ENCODE measurements at places on chromosomes 1 and 21.

DNA sequence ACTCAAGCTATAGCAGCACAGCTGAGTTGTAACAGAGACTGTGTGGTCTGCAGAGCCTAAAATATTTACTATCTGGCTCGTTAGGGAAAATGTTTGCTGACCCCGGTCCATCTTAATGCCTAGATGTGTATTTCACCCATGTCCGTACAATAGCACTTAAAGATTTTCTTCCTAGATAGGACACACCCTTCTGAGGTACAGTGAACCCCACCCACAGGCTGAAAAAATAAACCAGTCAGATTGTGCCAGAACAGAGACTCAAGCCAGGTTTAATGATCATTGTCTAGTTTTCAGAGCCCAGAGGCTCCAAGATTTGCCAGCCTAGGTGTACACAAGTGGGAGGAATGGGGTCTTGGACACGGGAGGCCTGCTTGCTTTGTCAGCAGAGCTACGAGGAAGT is 5.6 kb downstream of the AMIGO1 start:
- no peak for DNase-seq

DNA sequence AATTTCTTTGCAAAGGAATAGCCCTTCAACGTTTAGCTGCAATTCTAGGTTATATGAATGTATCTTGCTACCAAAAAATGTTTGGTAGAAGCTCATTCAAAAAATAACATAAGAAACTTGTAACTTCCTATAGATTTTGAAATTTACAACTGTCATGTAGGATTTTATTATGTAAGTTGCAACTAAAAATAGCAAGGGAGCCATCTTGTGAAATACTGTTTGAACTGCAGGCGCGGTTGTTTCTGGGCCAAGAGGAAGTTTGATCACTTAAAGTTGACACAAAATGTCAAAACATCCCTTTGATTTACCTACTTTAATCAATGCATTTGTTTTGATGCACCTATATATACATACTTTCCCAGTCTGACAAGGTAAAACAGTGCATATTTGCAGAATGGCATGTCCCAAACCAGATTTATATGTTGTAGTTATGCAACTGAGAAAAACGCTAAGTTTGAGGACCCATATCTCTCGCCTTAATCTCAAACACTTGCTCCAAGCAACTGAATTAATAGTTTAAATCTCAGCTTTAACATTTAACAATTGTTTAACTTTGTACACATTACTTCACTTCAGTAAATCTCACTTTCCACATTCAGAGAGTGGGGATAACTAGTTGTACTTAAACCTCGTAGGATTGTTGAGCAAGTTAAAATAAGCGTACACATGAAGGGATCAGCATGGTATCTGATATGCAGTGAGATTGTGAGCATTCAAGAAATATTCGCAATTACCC is 63.9 kb downstream of the KCNK2 start:
- DNase-seq = no peak

GRCh38 chr1:179137617-179138255 is 55.9 kb downstream of the TOR3A start:
- DNase-seq = no peak

DNA sequence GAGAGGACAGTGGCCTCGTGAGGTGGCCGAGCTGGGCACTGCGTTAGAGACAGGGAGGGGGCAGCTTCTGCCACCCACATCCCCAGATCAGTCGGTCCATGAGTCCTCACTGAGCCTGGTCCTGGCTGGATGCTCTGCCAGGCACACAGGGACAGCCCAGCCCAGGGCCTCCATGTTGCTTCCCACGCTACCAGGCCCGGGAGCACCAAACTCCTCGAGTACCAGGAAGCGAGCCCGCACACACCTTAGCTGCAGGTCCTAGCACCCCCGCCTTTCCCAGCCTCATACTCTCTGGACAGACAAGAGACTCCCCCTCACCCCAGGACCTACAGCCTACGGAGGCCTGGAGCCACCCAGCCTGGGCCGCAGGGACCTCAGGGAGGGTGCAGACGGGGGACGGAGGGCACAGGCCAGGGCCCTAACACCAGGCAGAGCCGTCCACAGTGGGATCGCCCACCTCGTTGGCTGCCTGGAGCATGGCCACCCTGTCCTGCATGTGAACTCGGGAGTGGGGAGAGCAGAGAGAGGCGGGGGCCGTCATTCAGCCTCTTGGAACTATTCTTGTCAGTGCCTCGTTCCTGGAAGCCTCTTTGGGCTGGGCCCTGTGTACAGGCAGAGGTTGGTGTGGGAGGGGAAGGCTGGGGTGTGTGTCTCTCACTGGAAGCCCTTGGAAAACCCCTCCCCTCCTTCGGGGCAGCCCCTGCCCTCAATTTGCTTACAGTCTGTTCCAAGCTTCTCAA is 90.9 kb upstream of the RUNX3 start:
- DNase-seq = no peak

GRCh38 chr21:20031807-20032206 is 966.4 kb upstream of the NCAM2 start:
- DNase-seq = no peak

- DNase-seq = no peak
Observed at GRCh38 chr1:68301471-68302001, 69.2 kb upstream of the WLS start.

DNA sequence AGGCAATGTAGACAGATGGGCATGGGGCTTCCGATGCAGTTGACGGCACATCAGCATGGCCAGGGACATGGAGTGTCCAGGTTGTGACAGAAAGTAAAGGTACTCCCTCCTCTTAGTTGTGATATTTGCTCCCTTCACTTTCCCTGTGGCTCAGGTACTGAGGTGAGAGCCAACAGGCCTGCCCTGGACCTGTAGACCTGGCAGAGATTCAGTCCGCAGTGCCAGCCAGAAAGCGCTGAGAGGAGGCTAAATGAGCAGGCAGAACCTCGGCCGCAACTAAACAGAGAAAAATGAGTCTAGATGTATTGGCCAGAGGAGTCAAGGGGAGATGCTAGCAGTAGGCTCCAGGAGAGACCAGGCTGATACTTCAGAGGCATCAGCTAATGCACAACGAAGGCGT is 22.6 kb upstream of the KCNK2 start:
- no peak for DNase-seq

- DNase-seq = no peak
Observed at GRCh38 chr1:23422241-23422877, 2.2 kb downstream of the TCEA3 start.

DNA sequence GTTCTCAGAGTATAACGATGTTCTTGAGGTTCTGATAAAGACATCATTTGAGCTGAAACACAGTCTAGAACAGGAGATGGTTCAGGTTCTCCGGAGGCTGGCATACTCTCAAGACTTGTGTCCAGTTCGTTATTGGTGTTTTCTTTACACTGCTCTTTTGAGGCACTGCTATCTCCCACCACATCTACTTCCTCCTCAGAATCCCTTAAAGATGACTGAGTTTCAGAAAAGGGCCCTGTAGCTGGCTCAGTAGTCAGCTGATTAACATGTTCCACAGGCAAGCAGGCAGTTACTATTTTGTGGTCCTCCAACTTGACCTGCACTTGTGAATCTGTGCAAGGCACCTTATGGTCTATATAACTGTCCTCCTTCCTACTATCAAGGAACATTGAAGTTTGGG is 50.2 kb downstream of the ZZZ3 start:
- no peak for DNase-seq

GRCh38 chr1:50634251-50634650 is 211.0 kb upstream of the DMRTA2 start:
- no peak for DNase-seq

GRCh38 chr1:53349968-53350852 is 22.3 kb upstream of the LRP8 start:
- no peak for DNase-seq

DNA sequence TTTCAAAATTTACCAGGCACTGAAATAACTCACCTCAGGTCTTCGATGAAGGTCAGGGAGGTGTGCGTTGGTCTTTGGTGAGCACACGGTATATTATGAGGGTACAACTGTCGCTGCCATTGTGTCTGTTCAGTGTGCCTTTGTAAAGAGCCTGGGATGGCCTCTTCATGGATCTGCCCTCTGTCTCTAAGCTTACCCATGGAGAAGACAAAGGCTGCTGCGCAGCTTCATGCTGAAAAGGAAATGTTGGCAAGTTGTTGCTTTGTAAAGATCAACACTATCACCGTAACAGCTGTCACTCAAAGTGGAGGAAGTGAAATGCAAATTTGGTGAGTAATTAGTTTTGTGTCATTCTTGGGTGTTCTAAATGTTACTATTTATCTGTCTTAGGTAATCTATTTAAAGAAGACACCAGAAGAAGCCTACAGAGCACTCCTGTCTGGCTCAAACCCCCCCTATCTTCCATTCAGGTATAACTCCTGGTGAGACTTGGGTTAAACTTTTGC is 71.6 kb downstream of the CDC14A start:
- DNase-seq = no peak

DNA sequence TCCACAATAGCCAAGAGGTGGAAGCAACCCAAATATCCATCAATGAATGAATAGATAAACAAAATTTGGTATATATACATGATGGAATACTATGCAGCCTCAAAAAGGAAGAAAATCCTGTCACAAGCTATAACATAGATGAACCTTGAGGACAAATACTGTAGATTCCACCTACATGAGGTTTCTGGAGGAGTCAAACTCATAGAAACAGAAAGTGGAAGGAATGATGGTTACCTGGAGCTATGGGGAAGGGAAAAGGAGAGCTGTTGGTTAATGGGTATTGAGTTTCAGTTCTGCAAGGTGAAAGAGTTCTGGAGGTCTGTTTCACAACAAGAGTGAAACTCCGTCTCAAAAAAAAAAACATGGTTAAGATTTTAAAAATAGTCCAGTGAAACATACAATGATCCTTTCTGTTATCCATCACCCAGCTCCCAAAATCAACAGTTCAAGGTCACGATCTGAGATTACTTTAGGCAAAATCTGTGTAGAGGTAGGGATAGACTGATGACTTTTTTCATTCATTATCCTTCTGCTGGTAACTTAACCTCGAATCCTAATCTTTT is 80.8 kb upstream of the HNRNPU start:
- no peak for DNase-seq

GRCh38 chr1:240241278-240241677 is 149.6 kb downstream of the FMN2 start:
- no peak for DNase-seq

- no peak for DNase-seq
Observed at GRCh38 chr1:168801032-168801745, 72.2 kb upstream of the DPT start.

GRCh38 chr1:58734630-58735029 is 34.8 kb upstream of the MYSM1 start:
- no peak for DNase-seq

GRCh38 chr1:115793162-115793561 is 24.6 kb upstream of the CASQ2 start:
- DNase-seq = no peak

DNA sequence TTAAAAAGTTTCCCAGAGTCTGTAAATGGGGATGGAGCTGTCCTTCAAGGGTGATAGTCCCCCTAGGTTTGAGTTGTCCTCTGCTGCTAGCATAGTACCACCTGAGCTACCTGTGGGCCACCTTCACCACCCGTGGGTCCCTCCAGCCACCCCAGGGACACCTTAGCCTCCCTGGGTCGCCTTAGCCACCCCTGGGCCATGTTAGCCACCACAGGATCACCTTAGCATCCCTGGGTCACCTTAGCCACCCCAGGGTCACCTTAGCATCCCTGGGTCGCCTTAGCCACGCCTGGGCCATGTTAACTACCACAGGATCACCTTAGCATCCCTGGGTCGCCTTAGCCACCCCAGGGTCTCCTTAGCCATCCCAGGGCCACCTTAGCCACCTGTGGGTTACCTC is 67.1 kb downstream of the ADARB1 start:
- no peak for DNase-seq

DNA sequence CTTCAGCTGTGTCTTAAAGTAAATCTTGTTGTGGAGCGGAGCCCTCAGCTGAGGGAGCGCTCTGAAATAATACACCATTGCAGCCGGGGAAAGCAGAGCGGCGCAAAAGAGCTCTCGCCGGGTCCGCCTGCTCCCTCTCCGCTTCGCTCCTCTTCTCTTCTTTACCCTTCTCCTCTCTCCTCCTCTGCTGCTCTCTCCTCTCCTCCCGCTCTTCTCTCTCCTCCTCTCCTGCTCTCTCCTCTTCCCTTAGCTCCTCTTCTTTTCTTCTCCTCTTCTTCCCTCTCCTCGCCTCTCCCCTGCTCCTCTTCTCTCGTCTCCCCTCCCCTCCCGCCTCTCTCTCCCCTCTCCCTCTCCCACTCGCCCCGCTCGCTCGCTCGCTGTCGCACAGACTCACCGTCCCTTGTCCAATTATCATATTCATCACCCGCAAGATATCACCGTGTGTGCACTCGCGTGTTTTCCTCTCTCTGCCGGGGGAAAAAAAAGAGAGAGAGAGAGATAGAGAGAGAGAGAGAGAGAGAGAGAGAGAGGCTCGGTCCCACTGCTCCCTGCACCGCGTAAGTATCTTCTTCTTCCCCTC is at the start of gene PROX1:
Gene PROX1, plus strand, starts transcription at position 47 of the 580 bp plus-strand sequence. CDS start 8,563 bp downstream, outside the sequence.
- DNase-seq = no peak

DNA sequence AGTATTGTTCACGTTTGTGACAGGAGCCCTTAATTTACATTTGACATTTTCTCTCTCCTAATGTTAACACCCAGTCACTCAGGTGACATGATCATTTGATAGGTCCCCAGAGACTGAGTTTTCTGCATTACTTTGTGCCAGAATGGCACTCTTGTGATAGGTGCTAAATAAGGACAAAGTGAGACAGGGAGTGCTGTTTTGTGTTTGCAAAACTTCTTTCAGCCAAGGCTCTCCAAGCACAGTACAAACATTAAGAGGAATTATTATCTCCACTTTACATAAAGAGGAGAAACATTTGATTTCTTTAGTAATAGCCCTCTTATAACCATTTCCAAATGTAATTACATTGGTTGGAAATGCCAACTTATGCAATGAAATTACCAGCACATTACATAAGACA is 355.2 kb downstream of the NTNG1 start:
- no peak for DNase-seq

DNA sequence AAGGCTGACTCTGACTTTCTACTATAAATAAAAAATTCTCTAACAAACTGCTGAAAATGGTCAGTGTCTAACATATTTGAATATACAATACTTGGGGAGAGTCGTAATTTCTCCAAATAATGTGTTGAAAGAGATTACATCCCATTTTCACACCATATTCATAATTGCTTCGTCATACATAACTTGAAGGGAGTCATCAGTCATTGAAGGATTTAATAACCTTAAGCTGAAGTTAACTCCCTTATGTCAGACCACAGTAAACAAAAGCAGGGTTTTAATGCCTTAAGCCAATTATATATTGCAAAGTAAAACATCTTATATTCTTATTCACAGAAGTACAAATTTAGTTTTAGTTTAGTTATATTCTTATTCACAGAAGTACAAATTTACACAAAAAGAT is 129.9 kb downstream of the RERE start:
- no peak for DNase-seq

GRCh38 chr1:226549094-226549936 is 751 bp downstream of the STUM start:
- DNase-seq = no peak

DNA sequence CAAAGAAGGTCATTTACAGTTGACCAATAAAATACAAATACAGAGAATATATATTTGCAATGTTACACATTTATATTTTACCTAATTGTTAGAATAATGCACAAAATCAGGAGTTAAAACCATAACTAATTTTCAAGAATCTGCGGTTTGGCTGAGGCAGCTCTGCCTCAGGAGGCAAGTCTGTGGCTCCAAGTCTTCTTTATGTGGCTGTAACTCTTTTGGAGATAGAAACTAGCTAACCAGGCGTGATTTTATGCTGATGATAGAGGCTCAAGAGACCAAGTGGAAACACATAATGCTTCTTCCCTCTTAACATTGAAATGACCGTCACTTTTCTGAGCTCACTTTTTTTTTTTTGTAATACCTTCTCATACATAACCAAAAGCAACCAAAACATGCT is 744.7 kb upstream of the CXADR start:
- no peak for DNase-seq
